ENCODE measurements at places on chromosomes 12 and 14.

DNA sequence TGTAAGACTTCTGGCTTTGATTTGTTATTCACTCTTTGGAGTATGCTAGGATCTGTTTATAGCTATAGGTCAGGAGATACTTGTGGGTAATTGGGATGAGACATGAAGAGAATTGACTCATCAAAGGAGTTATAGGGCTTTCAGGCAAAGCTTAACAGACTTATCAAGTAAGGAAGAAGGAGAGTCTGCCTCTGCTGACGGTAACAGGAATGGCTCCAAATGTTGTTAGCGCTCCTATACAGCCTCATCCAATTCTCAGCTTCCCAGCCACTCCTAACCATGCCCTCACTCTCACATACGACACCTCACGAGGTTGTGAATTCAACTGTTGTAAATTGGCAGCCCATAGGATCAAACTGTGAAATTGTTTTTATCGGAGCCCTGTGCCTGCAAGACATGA is 140.5 kb downstream of the KCNA5 start:
- no peak for DNase-seq

DNA sequence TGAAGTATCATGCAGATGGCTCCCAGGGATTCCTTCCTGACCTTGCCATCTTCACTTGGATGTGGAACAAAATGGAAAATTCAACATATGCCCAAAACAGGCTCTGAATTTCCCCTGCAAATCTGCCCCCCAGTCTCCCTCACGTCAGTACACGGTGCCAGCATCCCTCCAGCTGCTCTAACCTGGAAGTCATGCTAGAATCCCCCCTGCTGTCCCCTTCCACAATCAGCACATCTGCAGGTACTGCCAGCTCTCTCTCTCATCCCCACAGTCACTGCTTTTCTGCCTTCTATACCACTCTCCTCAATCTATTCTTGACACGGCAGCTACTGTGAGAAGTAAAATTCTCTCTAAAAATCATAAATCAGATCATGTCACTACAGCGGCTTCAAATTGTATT is 21.6 kb downstream of the GALNT6 start:
- DNase-seq: no peak

GRCh38 chr12:104291867-104292524 is 11.5 kb upstream of the EID3 start:
- no peak for DNase-seq

DNA sequence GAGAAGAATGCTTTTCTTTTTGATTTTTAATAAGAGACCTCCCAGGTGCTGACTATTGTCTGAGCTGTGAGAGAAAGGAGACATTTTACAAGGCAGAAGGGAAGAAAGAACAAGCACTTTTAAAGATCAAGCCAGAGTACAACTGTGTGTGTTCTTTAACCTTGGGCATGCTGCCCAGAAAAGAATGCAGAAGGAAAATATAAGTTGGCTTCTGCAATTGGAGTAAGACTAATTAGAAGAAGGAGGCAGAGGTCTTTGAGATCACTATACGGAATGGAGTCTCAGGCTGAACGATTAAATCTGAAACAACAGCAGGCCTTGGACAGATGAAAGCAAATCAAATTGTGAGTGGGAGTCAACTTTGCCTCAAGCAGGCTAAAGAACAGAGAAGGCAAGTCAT is 230.5 kb downstream of the ATP23 start:
- no peak for DNase-seq

- no peak for DNase-seq
These were observed 14.8 kb downstream of the MMP14 start for GRCh38 chr14:22850944-22851764.

DNA sequence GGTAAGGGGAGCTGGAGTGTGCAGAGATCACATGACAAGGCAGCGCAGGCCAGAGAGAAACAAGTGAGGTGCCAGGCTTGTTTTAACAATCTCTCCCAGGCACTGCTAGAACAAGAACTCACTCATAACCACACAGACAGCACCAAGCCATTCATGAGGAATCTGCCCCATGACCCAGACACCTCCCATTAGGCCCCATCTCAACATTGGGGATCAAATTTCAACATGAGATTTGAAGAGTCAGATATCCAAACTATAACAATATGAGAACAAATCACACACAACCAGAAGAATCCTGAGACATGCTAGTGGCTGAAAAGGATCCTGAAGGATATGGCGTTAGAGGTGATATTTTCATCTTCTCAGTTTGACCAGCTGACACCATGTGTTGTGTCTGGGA is 21.9 kb downstream of the OR6J1 start:
- DNase-seq: no peak

DNA sequence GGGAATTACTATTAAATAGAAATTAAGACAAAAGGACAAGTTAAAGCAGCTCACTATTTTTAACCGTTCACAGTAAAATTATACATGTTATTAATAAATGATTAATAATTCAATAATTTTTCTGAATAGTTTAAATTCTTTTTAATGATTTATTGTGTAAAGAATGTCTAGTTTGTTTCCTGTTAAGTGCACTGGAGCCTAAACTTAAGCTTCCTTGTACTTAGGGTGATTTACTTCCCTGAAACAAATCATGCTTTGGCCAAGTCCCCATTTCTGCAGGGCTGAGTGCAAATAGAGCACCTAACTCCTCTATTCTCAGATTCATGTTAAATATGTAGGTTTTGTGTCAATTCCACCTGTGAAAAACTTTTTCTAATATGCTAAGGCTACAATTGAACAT is 188.9 kb upstream of the PDZRN4 start:
- DNase-seq: no peak

GRCh38 chr12:10178821-10179220 is at the start of gene TMEM52B:
Gene TMEM52B, plus strand, starts transcription at chr12:10179032. Its CDS starts 543 bp downstream, at chr12:10179575.
- no peak for DNase-seq

- peak; percentile 87 for DNase-seq
These were observed 694 bp downstream of the TMBIM6 start for GRCh38 chr12:49741882-49742620.

GRCh38 chr12:104237930-104238329 is 22.4 kb downstream of the TXNRD1 start:
- DNase-seq: no peak

DNA sequence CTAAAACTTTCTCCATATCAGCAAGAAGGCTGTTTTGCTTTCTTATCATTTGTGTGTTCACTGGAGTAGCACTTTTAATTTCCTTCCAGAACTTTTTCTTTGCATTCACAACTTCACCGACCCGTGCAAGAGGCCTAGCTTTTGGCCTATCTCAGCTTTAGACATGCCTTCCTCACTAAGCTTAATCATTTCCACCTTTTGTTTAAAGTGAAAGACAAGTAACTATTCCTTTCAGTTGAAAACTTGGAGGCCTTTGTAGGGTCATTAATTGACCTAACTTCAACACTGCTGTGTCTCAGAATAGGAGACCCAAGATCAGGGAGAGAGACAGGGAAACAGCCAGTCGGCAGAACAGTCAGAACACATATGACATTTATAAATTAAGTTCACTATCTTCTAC is 39.3 kb downstream of the BBS10 start:
- no peak for DNase-seq

DNA sequence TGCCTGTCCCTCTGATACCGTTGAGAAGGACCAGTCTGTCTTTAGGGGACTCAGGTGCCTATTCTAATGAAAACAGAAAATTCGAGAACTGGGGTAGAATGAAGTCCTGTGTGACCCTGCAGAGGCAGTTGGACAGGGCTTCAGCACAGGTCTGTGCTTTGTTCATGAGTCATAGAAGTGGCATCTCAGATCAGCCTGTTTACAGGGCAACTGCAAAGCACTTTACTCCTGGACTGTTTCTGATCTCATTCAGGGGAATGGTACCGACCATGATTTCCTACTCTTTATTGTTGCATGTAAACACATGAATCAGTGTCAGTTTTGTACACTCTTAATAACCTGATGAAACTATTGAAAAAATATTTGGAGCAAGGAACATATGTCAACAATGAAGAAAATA is 1517.0 kb downstream of the AACS start:
- DNase-seq: no peak

- DNase-seq: no peak
These were observed 102.7 kb downstream of the TMEM30B start for GRCh38 chr14:61178226-61179060.

DNA sequence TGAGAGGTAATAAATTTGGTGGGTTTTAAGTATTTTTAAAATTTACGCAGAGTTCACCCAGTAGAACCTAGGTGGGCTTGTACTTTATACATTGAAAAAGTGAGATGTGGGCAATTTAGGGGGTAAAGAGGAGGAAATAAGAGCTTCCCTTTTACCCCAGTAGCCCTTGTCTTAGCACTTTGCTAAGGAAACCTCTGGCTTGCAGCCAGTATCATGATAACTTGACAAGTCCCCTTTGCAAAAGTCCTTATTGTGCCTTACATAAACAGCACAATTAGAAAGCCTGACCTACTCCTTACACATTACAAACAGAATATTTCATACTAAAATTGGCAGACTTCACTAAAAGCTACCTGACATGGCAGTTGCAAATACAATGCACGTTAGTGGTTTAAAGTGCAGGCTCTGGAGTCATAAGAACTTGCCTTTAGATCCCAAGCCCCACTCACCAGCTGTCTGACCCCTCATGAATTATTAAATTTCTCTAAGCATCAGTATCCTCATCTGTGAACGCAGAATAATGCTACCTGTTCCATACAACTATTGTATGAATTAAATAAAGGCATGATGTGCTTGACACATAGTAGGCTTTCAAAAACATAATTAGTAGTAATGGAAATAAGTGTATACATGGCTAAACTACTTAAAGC is 53.2 kb upstream of the NELL2 start:
- no peak for DNase-seq

- DNase-seq: no peak
These were observed 355.3 kb downstream of the GLT1D1 start for GRCh38 chr12:129208566-129208965.

- no peak for DNase-seq
These were observed 232.6 kb downstream of the EPS8 start for GRCh38 chr12:15556411-15557102.

DNA sequence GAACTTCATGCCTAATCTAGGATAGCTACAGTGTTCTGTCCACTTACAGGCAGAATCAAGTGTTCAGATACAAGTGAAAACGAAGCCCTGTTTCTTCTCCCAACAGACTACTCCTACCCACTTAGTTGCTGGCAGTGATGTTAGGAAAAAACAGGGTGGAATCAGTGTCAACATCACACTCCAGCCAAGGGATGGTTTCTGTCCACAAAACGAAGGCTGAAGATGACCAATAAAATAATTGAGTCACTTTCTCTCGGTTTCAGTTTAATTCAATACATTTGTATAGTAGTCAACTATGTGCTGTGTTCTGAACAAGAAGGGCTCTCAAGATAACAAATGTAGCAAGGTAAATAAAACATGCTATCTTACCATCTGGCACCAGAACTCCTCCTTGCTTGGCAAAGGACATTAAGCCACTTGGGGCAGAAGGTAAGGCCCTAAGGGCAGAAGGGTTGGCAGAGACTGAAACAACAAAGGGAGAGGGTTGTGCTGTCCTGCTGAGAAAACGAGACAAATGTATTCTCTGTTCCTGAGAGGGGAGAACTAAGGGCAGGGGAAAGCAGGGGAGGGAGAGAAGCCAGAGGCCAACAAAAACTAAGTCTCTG is 393.6 kb downstream of the DPF3 start:
- DNase-seq: no peak

DNA sequence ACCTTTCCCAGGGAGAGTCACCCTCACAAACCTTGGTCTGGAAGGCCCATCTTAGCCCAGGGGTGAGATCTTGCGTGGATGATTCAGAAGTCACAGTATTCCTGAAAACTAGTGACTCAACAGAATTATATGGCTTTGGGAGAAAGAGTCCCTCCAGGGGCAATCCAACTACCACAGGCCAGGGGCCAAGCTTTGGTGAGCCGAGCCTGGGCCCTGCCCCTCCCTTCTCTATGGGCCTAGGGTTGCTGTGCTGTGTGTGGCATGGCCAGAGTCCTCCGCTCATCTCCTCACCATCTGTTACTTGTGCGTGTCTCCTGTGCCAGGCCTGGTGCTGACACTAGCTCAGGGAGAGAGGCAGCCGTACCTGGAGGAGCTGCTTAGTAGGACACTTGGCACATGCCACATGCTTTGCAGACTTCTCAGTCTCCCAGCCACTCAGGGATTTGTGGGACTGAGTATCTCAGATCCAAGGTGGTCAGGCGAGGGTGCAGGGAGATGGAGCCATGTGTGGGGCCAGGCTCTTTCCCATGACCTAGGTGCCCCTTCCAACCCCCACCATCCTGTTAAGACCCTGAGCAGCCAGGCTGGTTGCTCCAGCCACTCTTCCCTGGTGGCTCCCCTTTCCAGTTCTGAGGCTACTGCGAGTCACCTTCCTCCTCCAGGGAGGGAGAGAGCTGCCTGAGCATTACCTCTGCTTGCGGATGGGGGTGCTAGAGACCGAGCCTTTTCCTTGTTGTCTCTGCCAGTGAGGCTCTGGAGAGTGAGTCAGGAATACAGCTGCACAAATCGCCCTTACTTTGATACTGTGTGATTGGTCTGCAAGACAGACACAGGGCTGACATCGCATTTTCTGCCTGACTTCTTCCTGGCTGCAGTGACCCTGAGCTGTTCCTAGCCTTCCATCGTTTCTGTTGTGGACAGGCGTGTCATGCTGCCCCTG is 94.1 kb downstream of the SLC25A47 start:
- no peak for DNase-seq

- no peak for DNase-seq
These were observed 75.3 kb upstream of the FAR2 start for GRCh38 chr12:29073631-29074239.

DNA sequence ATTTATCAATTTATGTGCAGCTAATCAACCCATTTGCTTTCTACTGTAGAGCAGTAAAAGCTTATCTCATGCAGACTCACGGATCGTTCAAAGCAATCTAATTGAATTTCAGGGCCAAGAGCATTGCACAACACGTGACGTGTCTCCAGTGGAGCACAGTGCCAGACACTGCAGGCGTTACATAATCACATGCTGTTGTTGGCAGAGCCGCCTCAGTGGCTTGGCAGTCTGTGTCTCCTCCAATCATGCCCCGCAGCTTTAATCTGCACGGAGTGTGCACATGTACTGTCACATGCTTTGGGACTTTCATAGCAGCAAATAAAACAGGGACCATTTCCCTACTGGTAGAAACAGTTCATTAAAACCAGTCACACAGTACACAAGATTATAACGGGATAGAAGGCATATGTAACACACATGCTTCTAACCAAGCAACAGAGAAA is 309.3 kb downstream of the ITPR2 start:
- DNase-seq: no peak

- DNase-seq: no peak
These were observed 31.6 kb downstream of the LIMA1 start for GRCh38 chr12:50251619-50252252.

GRCh38 chr12:77231501-77231918 is 166.1 kb upstream of the E2F7 start:
- no peak for DNase-seq

GRCh38 chr12:131918311-131919050 is 10.6 kb upstream of the PUS1 start:
- DNase-seq: no peak
